Type B pancreatic cell (in vitro differentiated cells): ENCODE measurements at places on chromosomes 6 and 20.
A peak's percentile ranks its signal among the peaks of the same experiment; 100 is the strongest.

DNA sequence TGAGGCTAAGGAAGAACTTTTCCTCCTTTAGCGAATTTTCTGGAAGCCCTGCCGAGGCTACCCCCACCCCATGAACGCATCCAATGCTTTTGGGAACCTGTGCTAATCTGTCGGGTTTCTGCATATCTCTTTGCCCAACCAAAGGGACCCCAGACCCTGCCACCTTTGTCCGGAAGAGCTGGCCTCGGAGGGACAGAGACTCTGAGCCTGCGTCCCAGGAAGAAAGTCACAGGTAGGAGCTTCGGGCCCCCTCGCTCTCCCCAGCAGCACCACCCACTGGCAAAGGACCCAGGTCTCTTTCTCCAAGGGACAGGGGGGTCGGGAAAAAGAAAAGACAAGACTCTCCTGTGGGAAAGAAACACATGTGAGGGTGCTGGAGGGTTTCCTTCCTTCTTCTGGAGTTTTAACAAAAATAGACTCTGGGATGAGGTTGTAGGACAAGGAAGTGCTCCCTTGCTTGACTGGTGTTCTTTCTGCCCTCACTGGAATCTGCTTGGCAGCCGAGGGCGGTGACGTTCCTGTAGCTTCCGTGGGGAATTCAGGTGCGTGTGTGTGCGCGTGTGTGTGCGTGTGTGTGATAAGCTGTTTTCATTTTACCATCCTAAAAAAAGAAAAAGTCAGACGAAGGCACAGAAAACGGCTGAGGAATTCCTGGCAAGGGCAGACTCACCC is 16.3 kb upstream of the FOXC1 start:
- peaks cover 51% of the 10 kb centered on the region for H3K27me3 ChIP-seq
- no peak for DNase-seq
- no peak overlapping the region for H3K4me3 ChIP-seq
- no peaks in the 10 kb centered on the region for H3K36me3 ChIP-seq

- no peaks in the 10 kb centered on the region for H3K36me3 ChIP-seq
- H3K27ac ChIP-seq, result no peak overlapping the region
- H3K4me1 ChIP-seq, result peaks cover 22% of the 10 kb centered on the region
- peaks cover 16% of the 10 kb centered on the region for H3K27me3 ChIP-seq
Observed at GRCh38 chr6:14143305-14143704, 25.7 kb downstream of the CD83 start.

DNA sequence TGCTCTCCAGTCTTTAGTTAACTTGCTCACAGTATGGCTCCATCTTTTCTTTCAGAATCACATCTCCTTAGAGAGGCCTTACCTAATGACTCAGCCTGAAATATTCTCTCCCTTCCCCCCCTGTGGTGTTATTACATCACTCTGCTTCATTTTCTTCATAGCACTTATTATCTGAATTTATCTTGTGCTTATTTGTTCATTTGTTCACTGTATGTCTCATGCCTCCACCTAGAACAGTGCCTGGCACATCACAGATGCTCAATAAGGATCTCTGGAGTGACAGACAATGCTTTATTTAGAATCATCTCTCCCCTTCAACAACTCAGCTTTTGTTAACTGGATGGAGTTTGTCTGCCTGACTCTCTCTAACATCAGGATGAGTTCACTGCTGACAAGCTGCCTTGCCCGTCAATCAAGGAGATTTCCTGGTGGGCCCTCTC is 96.6 kb upstream of the MAN1A1 start:
- H3K36me3 ChIP-seq, result no peaks in the 10 kb centered on the region
- H3K4me3 ChIP-seq, result no peak overlapping the region
- peaks cover 13% of the 10 kb centered on the region for H3K4me1 ChIP-seq
- H3K27ac ChIP-seq, result peak overlapping the region; percentile 26
- DNase-seq, result no peak

- DNase-seq, result no peak
- peak overlapping the region; percentile 96 for H3K4me3 ChIP-seq
- peaks cover 8% of the 10 kb centered on the region for H3K36me3 ChIP-seq
- peak overlapping the region; percentile 96 for H3K27ac ChIP-seq
- H3K27me3 ChIP-seq, result no peaks in the 10 kb centered on the region
- H3K4me1 ChIP-seq, result peaks cover 70% of the 10 kb centered on the region
Observed at GRCh38 chr20:45344168-45344860, 3.9 kb downstream of the SDC4 start.

DNA sequence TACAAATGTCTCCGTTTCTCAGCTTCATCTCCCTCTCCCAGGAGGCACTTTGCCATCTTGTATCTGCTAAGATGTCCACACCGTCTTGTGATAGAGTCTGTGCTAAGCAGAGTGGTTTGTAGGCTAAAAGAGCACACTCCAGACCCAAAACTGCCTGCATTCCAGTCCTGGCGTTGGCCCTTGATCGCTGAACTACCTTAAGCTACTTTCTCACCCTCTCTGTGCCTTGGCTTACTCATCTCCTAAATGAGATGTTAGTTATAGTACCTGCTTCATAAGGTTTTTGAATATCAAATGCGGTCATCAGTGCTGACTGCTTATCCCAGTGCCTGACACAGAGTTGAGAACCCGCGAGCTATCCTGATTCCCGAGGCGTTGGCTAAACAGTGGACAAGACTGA is 14.0 kb downstream of the CASS4 start:
- no peak overlapping the region for H3K4me3 ChIP-seq
- H3K27me3 ChIP-seq, result peaks cover 6% of the 10 kb centered on the region
- no peaks in the 10 kb centered on the region for H3K36me3 ChIP-seq
- DNase-seq, result no peak
- H3K27ac ChIP-seq, result no peak overlapping the region

- no peaks in the 10 kb centered on the region for H3K27me3 ChIP-seq
- peaks cover 9% of the 10 kb centered on the region for H3K36me3 ChIP-seq
- DNase-seq, result no peak
- H3K4me1 ChIP-seq, result peaks cover 6% of the 10 kb centered on the region
- H3K4me3 ChIP-seq, result no peak overlapping the region
Observed at GRCh38 chr20:62007127-62007647, 58.5 kb downstream of the TAF4 start.

- H3K36me3 ChIP-seq, result no peaks in the 10 kb centered on the region
- no peak for DNase-seq
- H3K27me3 ChIP-seq, result no peaks in the 10 kb centered on the region
- H3K27ac ChIP-seq, result no peak overlapping the region
Observed at GRCh38 chr6:66230591-66230990, 523.6 kb upstream of the EYS start.

DNA sequence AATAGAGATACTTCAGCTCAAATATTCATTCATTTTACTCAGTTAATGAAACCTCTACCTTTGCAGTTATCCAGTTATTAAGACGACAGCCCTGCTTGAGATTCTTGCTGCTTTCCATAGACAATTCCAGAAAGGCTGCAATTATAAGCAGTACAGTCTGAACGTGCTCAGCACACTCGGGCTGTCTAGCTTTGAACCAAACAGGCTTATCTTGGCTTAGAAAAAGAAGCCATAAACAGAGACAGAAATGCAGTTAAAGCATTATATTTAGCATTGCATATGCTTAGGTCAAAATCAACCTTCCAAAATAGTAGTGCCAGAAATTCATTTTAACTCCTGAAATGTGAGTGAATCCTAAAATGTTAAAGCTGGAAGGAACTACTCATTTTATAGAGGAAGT is 204.1 kb upstream of the KCNQ5 start:
- H3K36me3 ChIP-seq, result no peaks in the 10 kb centered on the region
- H3K4me3 ChIP-seq, result no peak overlapping the region
- DNase-seq, result no peak
- no peak overlapping the region for H3K27ac ChIP-seq
- H3K4me1 ChIP-seq, result peaks cover 22% of the 10 kb centered on the region

DNA sequence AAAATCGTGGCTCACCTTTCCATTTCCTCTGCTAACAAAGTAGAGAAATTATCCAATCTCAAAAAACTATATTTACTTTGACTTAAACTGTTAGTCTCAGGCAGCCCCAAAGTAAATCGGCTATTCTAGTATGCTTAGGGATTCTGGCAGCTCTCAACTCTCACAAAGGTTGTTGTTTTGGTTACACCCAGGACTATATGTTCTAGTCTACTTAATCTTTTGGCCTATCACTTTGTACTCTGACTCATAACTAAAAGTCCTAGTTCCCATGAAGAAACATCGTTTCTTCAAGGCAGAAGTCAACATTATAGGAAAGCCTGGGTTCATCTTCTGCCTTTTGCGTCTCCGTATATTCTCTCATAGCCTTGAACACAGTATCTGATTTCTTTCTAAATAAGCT is 42.3 kb downstream of the MYLK4 start:
- no peak overlapping the region for H3K27ac ChIP-seq
- peaks cover 4% of the 10 kb centered on the region for H3K27me3 ChIP-seq
- H3K36me3 ChIP-seq, result no peaks in the 10 kb centered on the region
- H3K4me1 ChIP-seq, result peaks cover 6% of the 10 kb centered on the region
- no peak overlapping the region for H3K4me3 ChIP-seq

DNA sequence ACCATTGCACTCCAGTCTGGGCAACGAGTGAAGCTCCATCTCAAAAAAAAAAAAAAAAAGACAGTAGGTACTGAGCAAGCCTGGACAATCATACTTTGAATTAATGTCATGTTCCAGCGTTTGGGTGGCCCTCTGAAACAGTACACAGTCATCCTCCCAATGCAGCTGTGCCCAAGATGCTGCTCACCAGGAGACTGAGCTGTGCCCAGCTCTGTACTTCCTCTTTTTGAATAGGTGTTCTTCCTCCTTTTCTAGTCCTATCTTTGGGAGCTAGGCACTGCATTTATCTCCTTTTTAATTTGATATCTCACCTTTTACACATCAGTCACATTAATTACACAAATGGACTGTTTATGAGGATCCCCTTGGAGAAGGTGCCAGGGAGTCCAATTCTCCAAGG is 101.5 kb downstream of the RPP40 start:
- no peak for DNase-seq
- peaks cover 18% of the 10 kb centered on the region for H3K4me1 ChIP-seq
- H3K27ac ChIP-seq, result peak overlapping the region; percentile 53

GRCh38 chr6:80148220-80148619 is 41.7 kb downstream of the BCKDHB start:
- DNase-seq, result no peak
- peaks cover 4% of the 10 kb centered on the region for H3K4me1 ChIP-seq
- H3K27ac ChIP-seq, result no peak overlapping the region
- H3K36me3 ChIP-seq, result peaks cover 24% of the 10 kb centered on the region
- H3K27me3 ChIP-seq, result no peaks in the 10 kb centered on the region

- H3K27ac ChIP-seq, result no peak overlapping the region
- no peaks in the 10 kb centered on the region for H3K36me3 ChIP-seq
- peaks cover 6% of the 10 kb centered on the region for H3K27me3 ChIP-seq
- DNase-seq, result no peak
Observed at GRCh38 chr6:14271789-14272736, 154.5 kb downstream of the CD83 start.

DNA sequence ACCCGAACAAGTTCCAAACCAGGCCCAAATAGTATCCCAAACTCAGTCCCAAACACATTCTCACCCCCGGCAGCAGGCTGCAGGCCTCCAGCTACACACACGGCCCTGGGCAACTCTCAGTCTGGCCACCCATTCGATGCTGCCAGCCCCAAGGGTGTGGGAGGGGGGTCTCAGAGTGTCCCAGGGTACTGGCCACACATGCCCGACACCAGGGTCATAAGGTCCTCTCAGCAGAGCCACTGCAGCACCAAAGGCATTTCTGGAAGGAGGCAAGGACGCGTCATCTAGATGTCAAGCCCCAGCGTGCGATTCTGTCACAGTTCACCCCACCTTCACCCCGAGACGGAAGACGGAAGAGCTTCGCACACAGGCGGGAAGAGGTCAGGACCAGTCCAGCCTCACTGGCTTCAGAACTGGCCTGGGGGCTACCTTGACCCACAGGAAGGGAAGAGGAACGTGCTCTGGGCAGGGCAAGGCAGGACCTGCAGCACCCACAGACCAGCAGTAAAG is 9.5 kb downstream of the MYL9 start:
- no peak overlapping the region for H3K4me3 ChIP-seq
- no peaks in the 10 kb centered on the region for H3K27me3 ChIP-seq
- DNase-seq, result no peak
- H3K36me3 ChIP-seq, result no peaks in the 10 kb centered on the region
- no peaks in the 10 kb centered on the region for H3K4me1 ChIP-seq

GRCh38 chr20:37749218-37749617 is 55.4 kb downstream of the CTNNBL1 start:
- no peaks in the 10 kb centered on the region for H3K4me1 ChIP-seq
- DNase-seq, result no peak
- no peak overlapping the region for H3K27ac ChIP-seq
- no peak overlapping the region for H3K4me3 ChIP-seq
- H3K36me3 ChIP-seq, result peaks cover 29% of the 10 kb centered on the region
- H3K27me3 ChIP-seq, result no peaks in the 10 kb centered on the region

- peaks cover 7% of the 10 kb centered on the region for H3K4me1 ChIP-seq
- H3K27ac ChIP-seq, result no peak overlapping the region
- no peaks in the 10 kb centered on the region for H3K36me3 ChIP-seq
- H3K4me3 ChIP-seq, result peak overlapping the region; percentile 91
Observed at GRCh38 chr6:75935473-75935793, 137.0 kb downstream of the IMPG1 start.

GRCh38 chr20:9592419-9592818 is 78.0 kb downstream of the LAMP5 start:
- H3K27ac ChIP-seq, result no peak overlapping the region
- peaks cover 9% of the 10 kb centered on the region for H3K4me1 ChIP-seq
- H3K36me3 ChIP-seq, result no peaks in the 10 kb centered on the region
- H3K4me3 ChIP-seq, result no peak overlapping the region
- no peak for DNase-seq
- H3K27me3 ChIP-seq, result no peaks in the 10 kb centered on the region

DNA sequence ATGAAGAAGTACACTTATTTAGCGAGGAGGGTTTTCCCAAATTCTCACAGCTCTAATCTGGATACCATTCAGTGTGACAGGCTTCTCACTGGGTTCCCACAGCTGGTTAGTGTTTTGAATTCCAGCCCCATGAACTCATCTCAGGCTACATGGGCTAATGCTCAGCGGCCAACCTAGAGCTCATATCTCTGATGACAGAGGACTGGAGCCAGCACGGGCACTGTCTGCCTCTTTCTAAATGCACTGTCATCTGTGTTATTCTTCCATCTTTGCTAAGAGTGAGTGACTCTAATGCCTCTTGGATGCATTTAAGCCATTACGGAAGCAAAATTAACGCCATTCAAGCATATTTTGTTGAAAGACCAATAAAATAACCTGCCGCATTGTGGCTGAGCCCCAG is 308.9 kb upstream of the JAG1 start:
- H3K4me1 ChIP-seq, result peaks cover 22% of the 10 kb centered on the region
- H3K36me3 ChIP-seq, result no peaks in the 10 kb centered on the region
- no peaks in the 10 kb centered on the region for H3K27me3 ChIP-seq
- H3K27ac ChIP-seq, result peak overlapping the region; percentile 6
- H3K4me3 ChIP-seq, result no peak overlapping the region

GRCh38 chr6:34149452-34149810 is 3.5 kb upstream of the GRM4 start:
- H3K36me3 ChIP-seq, result no peaks in the 10 kb centered on the region
- H3K4me3 ChIP-seq, result peak overlapping the region; percentile 9
- H3K4me1 ChIP-seq, result peaks cover 9% of the 10 kb centered on the region
- H3K27ac ChIP-seq, result no peak overlapping the region
